Progenitor cell of endocrine pancreas (in vitro differentiated cells): ENCODE measurements at places on chromosomes 3 and 15.

DNA sequence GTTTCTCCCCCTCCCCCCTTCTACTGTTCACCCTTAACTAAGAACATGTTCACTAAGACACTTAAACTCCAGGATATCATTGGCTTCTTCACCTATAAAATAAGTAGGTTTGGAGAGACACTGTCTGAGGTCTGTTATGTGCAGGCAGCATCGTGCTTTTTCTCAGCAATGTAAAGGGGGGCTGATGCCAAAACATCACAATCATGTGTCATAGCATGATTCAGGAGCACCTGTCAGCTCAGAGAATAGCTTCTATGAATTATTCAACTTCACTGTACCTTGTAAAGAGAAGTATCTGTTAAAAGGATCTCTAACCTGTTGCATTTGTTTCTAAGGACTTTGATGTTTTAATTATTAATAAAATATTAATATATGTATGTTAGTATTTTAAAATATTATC is 211.4 kb upstream of the EPHA3 start:
- no peak for DNase-seq

GRCh38 chr3:195164573-195165264 is 106.2 kb downstream of the XXYLT1 start:
- no peak for DNase-seq

DNA sequence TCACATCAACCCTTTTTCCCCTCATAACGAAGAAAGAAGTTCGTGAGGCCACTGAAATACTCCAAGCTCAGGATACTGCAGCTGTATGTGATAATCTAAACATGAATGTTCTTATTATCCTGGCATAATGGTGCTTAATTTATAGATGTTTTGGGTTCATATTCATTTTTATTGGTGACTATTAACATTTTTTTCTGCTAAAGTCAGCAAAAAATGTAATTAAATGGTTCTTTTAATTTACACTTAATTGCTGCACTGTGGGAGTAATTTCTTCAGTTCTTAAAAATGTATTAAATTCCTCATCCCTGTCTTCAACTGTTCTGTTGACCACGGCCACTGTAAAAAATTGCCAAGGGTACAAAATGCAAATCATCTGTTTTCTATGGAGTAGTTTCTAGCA is 95.6 kb downstream of the CDIN1 start:
- no peak for DNase-seq

- DNase-seq = no peak
These were observed 305.6 kb downstream of the LSAMP start for GRCh38 chr3:116139641-116140040.

GRCh38 chr15:100999369-100999768 is 80.2 kb downstream of the LRRK1 start:
- no peak for DNase-seq

DNA sequence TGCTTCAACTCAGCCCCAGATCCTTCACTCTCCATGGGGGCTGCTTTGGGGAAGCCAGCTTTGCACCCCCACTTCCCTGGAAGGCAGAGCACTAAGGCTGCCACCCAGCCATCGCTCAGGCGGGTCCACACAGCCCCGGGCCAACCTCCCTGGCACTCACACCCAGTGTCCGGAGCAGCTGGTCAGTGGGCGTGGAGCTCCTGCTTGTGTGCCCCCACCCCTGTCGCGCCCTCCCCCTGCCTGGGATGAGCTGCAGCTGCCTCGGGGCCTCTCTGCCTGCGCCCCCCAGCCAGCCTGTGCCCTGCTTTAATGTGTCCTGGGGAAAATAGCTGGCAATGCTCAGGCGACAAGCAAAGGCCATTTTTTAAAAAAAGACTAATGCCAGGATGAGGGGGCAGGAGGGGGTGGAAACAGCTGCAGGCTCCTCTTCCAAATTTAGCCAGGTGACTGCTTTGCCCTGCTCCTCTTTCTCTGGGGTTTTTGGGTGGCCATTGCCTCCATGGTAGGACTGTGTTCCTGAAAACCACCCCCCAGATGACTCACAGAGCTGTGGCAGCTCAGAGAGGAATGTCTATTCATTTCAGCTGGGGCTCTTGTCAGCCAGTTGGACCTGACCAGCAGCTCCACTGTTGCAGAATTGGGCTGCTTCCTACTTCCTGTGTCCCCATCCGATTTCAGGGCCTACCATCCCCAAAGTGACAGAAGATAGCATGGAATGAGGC is 65.0 kb downstream of the CEMIP start:
- DNase-seq = no peak

DNA sequence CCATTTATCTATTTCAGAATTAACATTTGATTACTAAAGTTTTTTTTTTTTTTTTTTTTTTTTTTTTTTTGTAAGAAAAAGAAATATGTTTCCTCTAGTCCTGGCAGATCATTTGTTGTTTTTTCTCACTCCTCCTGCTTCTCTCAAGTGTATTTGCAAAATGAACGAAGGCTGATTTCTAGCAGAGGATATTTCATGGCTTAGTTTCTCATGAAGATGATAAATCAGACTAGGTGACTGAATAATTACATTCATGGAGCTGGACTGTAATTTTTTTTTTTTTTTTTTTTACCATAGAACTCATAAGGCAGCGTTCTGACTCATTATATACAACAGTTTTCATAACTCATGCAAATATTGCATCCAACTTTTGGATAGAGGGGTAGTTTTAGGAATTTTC is 332.5 kb upstream of the SEMA6D start:
- no peak for DNase-seq

GRCh38 chr3:81425198-81425868 is 336.1 kb downstream of the GBE1 start:
- no peak for DNase-seq

- no peak for DNase-seq
These were observed 121.8 kb downstream of the SSR3 start for GRCh38 chr3:156433138-156433537.

DNA sequence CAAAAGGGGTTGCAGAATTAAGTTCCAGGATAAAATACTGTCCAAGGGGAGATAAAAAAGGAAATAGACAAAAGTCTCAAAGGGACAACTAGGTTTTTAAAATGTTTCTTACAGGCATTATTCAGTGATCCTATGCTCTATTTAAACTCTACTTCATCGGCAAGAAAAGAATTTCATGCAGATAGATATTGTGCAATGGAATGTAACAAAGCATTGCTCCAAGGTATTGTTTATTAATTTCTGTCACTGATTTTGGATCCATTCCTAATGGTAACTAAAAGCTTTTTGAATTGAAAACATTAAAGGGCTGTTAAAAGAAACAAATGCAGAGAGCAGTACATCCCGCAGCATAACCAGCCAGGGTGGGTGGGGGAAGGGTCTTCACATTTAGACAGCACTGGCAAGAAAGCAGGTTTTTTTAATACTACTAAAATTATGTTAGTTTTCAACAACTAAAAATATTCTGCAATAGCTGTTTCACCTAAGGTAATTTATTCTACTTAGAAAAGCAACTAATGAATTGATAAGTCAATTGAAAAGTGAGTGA is 82.9 kb downstream of the THBS1 start:
- no peak for DNase-seq

DNA sequence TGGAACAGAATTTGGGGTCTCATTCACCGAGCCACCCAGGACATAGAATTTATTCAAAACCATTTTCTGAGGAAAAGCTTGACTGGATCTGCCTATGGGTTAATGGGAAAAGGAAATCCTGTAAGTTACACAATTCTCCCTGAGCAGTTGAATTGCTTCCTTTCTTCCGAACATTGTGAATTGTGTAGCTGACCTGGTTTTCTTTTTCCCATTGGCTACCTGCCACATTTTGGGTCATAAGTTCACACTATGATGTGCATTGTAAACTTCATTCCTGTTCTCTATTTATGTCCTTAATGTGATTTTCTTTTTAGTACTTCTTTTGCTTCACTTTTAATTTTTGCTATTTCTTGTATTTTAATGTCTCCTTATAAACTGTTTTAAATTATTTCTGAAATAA is 386.0 kb upstream of the LRRC3B start:
- no peak for DNase-seq

DNA sequence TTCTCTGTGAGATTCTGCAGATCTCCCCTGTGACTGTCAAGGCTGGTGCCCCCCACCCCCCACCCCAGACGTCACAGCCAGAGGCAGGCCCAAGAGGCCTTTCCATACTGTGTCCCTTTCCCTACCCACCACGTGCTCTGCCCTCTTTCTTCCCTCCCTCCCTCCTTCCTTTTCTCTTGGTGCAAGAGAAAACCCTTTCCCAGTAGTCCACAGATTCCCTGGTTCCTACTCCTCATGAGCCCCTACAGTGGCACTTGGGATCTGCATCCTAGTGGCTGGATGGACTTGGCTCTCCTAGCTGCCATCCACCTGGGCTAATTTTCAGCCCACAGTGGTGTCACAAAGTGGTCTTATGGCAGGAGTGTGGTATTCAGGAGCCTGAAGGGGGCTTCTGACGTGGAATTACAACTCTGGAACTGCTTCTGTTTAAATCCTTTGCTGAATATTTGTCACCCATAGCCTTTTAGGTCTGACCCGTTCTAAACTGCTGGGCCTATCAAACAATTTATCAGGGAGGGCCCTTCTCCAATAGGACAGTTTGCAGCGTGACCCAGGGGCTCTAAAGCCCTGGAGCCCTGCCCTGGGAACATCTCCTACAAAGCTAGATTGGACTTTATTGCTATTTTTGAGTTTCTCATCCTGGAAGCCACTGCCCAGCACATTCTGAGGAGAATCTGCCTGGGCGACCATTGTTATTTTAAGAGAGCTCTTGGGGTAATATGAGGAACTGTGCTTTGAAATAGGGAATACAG is 35.3 kb downstream of the KLF13 start:
- no peak for DNase-seq

DNA sequence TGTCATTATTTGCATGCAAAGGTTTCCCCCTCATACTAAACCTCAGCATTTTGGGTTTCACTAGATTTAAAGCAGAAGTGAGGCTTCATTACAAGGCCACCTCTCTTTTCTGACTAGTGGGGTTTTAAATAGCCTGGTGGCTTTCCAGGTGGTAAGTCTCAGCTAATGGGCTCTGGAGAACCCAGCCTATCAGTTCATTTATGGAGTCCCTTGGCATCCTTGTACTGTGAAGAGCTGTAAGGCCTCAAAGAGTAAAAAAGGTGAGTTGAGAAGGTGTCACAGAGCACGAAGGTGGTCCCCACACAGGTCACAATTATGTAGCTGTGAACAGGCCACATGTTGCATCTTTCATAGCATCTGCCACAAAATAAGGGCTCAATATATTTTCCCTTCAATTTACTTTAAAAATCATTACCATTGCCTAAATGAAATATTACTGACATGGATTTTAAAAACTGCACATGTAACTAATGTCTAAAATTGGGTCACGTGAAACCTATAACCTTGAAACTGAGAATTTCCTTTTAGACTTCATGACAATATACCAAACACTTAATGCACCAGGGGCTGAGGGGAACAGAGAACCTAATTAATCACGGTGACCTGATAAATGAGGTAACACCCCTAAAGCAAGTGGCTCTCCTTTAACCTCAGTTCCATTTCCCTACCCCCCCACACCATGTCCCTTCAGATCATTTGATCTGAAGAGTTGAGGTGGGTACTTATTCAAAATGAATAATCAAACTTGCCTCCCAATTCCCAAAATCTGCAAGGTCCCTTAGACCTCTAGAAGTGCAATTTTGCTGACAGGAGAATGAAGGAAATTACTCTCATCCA is 1.3 kb downstream of the NGLY1 start:
- DNase-seq = no peak

DNA sequence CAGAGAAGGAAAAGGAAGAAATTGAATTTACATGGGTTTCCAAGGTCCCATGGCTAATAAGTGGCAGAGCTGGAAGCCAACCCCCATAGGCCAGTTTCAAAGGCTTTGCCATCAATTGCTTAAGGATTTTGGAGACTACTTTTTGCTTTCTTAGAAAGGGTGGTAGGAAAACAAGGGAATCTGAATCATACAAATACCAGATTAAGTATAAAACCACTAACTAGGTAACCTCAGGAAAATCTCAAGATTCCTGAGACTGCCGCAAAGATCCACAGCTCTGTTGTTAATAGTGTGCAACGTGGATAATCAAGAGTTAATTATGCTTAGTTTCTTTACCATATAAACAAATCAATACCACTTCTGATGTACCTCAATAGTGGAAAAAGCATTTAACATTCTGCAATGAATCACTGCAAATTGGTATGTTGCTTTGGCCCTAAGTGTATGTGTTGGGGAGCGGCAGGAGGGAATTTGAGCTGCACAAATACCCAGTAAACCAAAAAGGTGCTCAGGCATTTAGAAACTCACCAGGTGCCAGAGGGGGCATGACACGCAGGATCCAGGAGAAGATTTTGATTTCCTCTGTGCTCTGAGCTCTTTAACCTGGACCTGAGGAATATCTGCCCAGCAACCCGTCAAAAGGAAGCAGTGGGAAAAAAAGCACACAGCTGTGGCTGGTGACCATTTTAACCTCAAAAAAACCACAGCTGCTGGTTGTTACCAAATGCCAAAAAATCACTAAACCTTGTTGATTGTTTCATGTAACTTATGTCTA is 22.0 kb downstream of the AADAC start:
- no peak for DNase-seq

DNA sequence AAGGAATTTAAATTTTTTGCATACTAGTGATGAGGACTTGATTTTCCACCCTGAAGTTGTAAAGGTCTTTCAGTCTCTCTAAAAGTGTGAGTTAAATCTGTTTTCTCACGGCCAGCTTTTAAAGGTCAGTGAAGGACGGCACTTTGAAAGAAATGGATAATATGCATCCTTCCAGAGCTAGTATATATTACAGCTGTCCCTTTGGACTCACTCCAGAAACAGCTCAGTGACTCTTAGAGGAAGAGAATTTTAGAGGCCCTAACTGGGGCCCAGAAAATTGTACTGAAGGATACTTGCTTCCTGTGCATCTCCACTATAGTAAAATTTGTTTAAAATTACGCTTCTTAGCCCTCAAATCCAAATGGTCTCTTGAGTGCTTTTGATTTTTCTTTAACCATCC is 41.6 kb downstream of the PIK3CA start:
- DNase-seq = no peak

DNA sequence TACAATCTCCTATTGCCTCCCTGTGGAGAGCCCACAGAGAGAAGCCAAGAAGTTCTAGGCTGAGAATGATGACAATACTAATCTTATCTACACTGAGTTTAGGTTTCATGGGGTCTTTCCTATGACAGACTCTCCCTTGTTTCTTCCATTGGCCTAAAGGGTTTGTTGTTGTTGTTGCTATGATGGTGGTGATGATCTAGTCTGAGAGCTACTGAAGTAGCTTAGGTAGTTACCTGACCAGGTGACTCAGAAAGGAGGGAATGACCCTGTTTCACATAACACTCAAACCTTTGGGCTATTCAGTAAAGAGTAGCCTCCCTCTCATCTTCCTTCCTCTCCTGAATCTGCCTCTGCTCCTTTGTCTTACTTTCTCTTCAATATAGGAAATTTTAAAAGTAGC is 170.2 kb downstream of the GMNC start:
- no peak for DNase-seq

GRCh38 chr3:41148478-41148877 is 50.8 kb upstream of the CTNNB1 start:
- no peak for DNase-seq

GRCh38 chr3:109177908-109178307 is 41.4 kb downstream of the C3orf85 start:
- no peak for DNase-seq
